ENCODE measurements at places on chromosomes 13 and 19. TPM values are rescaled to one million over a fixed set of nuclear protein-coding genes. Genes with fewer than 3 reads are reported as not detected.

The PGLYRP1 gene
- total RNA-seq = not detected

The C19orf81 gene
- not detected for total RNA-seq

The LRCH1 gene
- total RNA-seq = 6.2 TPM

The PSG1 gene
- total RNA-seq = not detected

The ZIC2 gene
- total RNA-seq = not detected

The EDNRB gene
- 0.34 TPM for total RNA-seq

The NDFIP2 gene
- total RNA-seq = 17.1 TPM

The OLFM2 gene
- total RNA-seq = not detected

The TSHZ3 gene
- 5.8 TPM for total RNA-seq

The RNF225 gene
- total RNA-seq = not detected

The ZNF888 gene
- 3.7 TPM for total RNA-seq

The ENOX1 gene
- total RNA-seq = 0.84 TPM

The SCGB2B2 gene
- not detected for total RNA-seq

The AP1M2 gene
- total RNA-seq = not detected

The PSG5 gene
- total RNA-seq = 0.30 TPM

The DMKN gene
- total RNA-seq = 13.5 TPM

The ZNF578 gene
- total RNA-seq = 0.74 TPM

The KCNN4 gene
- total RNA-seq = 0.17 TPM

The ZNF560 gene
- total RNA-seq = 1.0 TPM

The ZNF541 gene
- not detected for total RNA-seq

The KLK14 gene
- total RNA-seq = not detected

The TEX101 gene
- total RNA-seq = not detected

The PSG3 gene
- total RNA-seq = not detected

The EID2 gene
- 13.1 TPM for total RNA-seq

The DENND1C gene
- total RNA-seq = not detected

The TPGS1 gene
- total RNA-seq = 32.8 TPM

The AKAP11 gene
- 10.6 TPM for total RNA-seq

The VSTM1 gene
- total RNA-seq = not detected

The BLVRB gene
- 84.3 TPM for total RNA-seq

The PTGER1 gene
- 2.5 TPM for total RNA-seq

The SIGLECL1 gene
- total RNA-seq = not detected

The SHANK1 gene
- total RNA-seq = 1.8 TPM

The ZAR1L gene
- total RNA-seq = not detected

The RTBDN gene
- total RNA-seq = not detected

The KLK11 gene
- total RNA-seq = not detected

The ZNF653 gene
- 4.5 TPM for total RNA-seq

The KLHL1 gene
- not detected for total RNA-seq

The TEKTIP1 gene
- not detected for total RNA-seq

The RNASEH2A gene
- total RNA-seq = 62.4 TPM

The PCDH17 gene
- 0.17 TPM for total RNA-seq

The CBY2 gene
- not detected for total RNA-seq
